ENCODE measurements at places on chromosomes 12 and 14.

GRCh38 chr12:111842556-111843396 is 748 bp downstream of the MAPKAPK5 start:
- DNase-seq: peak; percentile 15

- peak; percentile 16 for DNase-seq
Observed at GRCh38 chr14:99609245-99610170, 5.5 kb upstream of the CCDC85C start.

GRCh38 chr12:19972325-19973288 is 395.7 kb upstream of the PDE3A start:
- DNase-seq: no peak

- DNase-seq: no peak
Observed at GRCh38 chr12:123591702-123592481, 7.5 kb downstream of the TMED2 start.

- DNase-seq: peak; percentile 78
Observed at GRCh38 chr14:103194256-103195045, 71.2 kb downstream of the TNFAIP2 start.
